ENCODE measurements at places on chromosomes 4 and X. TPM values are rescaled to one million over a fixed set of nuclear protein-coding genes. Genes with fewer than 3 reads are reported as not detected.

Gene MXRA5
- 3.5 TPM for total RNA-seq

Gene MAGEB10
- not detected for total RNA-seq

Gene GNRHR
- not detected for total RNA-seq

Gene F8
- total RNA-seq, result 43.5 TPM

Gene CRMP1
- total RNA-seq, result 0.16 TPM

Gene SSX2B
- not detected for total RNA-seq

Gene GPRASP2
- total RNA-seq, result 5.5 TPM

Gene SPIN3
- total RNA-seq, result 7.7 TPM

Gene PARM1
- 27.5 TPM for total RNA-seq

Gene ARSJ
- 2.4 TPM for total RNA-seq

Gene NDP
- total RNA-seq, result not detected

Gene ZFP42
- total RNA-seq, result not detected

Gene GC
- not detected for total RNA-seq

Gene TMEM154
- 7.2 TPM for total RNA-seq

Gene PNMA6F
- total RNA-seq, result not detected

Gene GAB3
- total RNA-seq, result 13.7 TPM

Gene PPEF1
- not detected for total RNA-seq

Gene STPG2
- total RNA-seq, result 0.19 TPM

Gene KLKB1
- not detected for total RNA-seq

Gene VCX3B
- total RNA-seq, result not detected

Gene TRO
- 3.9 TPM for total RNA-seq

Gene FATE1
- not detected for total RNA-seq
